Activated CD4-positive, alpha-beta T cell treated with anti-CD3 and anti-CD28 coated beads, Interleukin-2, amount 50 U/mL, for 24 hours (primary cell): ENCODE measurements at places on chromosomes 7 and 10.

GRCh38 chr7:24820730-24821044 is 63.4 kb upstream of the GSDME start:
- DNase-seq, result no peak

DNA sequence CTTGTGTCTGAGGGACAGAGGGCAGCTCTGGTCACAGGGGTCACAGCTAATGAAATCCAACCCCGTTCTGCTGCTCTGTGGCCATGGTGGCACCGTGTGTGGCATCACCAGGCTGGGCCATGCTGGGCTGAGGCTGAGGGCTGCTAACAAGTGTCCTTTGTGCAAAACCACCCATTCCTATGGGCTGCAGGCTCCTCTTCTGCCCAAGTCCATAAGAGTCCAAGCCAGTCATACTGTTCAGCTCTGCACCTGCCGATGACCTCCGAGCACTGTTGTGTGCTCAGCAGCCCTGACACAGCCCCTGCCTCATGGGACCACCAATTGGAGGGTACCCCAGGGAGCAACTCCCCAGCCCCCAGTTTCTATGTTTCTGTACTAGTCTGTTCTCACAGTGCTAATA is 133.1 kb downstream of the WDR11 start:
- no peak for DNase-seq

GRCh38 chr10:11113156-11113555 is 95.5 kb downstream of the CELF2 start:
- peak; percentile 18 for DNase-seq

- DNase-seq, result no peak
Observed at GRCh38 chr7:154853063-154853726, 149.7 kb downstream of the PAXIP1 start.

GRCh38 chr10:71323407-71323806 is 4.3 kb downstream of the SLC29A3 start:
- no peak for DNase-seq

- no peak for DNase-seq
Observed at GRCh38 chr7:39488467-39489393, 77.5 kb upstream of the YAE1 start.

DNA sequence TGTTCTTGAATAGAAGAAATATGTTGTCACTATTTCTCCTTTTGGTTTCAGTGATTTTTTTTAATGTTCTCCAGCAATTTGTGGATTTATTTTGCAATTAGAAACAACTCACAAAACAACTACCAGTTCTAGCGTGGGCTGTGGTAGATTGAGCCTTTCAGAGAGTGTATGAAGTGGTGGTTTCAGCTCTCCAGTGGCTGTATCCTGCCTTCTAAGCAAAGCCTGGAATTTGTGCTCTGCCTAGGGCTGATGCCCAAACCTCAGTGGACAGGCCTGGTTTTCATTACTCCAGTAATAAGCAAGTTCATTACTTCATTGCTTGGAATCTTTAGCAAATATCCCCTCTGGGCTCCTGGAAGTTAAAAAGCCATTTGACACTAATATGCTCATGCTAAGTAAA is 35.9 kb downstream of the APBB1IP start:
- DNase-seq, result no peak

DNA sequence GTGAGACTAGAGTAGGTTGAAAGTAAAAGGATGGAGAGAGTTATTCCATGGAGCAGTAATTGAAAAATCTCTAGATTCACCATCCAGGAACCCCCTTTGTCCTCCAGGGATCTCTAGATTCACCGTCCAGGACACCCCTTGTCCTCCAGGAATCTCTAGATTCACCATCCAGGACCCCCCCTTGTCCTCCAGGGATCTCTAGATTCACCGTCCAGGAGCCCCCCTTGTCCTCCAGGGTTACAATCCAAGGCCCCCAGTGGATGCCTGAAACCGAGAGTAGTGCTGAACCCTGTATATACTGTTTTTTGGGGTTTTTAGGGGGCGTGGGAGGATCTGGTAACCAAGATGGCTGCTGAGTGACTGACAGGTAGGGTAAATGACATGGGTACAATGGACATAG is 38.3 kb upstream of the PPP2R2D start:
- no peak for DNase-seq

DNA sequence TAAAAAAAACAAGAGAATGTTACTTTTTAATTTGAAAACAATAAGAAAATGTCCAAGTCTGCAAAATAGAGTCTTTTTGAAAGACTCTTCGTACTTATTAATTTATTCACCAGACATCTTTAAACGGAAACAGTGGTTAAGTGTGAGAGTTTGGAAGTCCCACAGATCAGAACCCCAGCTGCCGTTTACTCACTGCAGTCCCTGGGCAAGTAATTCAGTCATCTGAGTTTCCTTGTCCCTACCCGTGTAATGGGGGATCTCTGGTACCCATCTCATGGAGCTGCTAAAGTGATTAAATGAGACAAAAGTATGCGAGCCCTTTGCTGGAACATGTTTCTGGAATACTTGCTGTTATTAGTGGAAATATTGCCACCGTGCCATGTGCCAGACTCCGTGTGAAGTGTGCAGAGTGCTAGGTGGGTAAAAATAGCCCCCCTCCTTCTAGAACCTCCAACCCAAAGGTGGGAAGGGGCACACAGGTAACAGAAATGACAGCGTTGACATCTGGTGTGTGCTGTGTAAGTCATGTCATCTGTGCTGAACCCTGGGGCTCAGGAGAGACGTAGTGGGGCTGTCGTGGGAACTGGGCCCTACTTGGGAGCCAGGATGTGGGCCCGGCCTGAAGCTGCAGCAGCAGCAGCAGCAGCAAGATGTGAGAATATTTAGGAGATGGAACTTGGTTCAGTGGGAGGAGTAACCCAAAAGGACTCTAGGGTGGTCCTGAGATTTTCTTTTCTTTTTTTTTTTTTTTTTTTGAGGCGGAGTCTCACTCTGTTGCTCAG is 140.5 kb downstream of the CUX1 start:
- no peak for DNase-seq

DNA sequence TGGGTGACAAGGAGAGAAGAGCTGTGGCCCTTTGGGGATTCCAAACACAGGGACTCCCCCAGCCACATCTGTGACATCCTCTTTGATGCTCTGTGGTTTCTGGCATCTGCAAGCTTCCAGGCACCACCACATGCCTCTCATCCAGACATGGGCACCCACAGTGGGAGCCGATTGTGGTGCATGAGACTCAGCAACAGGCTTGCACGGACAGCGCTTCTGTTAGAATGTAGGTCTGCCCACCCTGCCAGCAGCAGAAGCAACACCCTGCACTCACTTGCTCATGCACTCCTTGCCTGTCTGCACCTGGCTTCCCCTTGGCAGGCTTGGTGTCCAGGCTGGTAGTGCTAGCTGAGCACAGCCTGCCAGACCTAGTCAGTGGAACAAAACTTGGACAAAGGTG is 735.0 kb upstream of the ZWINT start:
- no peak for DNase-seq

DNA sequence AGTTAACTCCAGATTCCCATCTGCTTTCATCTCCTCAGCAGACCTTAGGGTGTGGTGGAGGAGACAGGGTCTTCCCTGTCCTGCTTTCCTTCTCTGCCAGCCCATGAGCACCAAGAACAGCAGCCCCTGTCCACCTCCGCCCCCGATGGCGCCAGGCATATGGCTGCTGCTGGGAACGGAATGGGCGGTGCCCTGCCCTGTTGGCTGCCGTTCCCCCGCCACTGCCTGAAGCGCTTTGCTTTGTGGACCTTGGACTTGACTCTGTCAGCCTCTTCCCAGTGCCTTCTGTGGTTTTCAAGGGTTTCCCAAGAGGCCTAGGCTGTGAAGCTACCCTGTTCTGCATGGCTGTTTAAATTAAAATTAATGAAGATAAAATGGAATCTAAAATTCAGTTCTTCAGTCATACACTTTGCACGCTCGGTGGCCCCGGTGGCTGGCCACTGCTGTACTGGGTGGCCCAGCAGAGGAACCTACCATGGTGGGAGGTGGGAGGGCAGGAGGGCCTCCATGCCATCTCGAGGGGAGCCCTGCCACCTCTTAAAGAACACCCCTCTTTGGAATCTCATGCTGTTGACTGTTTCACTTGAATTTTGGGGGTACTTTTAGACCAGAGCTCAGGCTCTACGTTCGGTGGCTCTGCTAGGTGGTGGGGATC is 78.7 kb downstream of the NKX6-2 start:
- no peak for DNase-seq

- no peak for DNase-seq
Observed at GRCh38 chr10:93199191-93199751, 125.6 kb downstream of the CYP26A1 start.

GRCh38 chr10:76136961-76137360 is 705.5 kb downstream of the LRMDA start:
- DNase-seq, result no peak

DNA sequence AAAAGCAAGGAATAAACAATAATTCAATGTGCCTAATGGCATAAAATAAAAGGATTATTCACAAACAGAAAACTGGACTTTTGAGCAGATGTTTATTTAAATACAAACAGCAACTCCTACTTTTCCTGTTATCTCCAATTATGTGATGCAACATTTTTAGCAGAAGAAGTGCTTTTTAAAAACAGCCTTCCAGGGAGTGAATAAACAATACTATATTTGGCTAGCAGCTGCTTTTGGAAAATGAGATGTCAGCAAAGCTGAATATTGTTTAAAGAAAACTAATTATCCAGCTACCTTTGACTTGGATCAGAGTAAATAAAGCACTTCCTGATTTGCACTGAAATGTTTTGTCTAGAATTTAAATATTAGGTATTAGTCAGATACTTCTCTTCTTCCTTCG is 23.2 kb downstream of the CDK1 start:
- no peak for DNase-seq

- no peak for DNase-seq
Observed at GRCh38 chr7:121202125-121202524, 126.7 kb upstream of the WNT16 start.

DNA sequence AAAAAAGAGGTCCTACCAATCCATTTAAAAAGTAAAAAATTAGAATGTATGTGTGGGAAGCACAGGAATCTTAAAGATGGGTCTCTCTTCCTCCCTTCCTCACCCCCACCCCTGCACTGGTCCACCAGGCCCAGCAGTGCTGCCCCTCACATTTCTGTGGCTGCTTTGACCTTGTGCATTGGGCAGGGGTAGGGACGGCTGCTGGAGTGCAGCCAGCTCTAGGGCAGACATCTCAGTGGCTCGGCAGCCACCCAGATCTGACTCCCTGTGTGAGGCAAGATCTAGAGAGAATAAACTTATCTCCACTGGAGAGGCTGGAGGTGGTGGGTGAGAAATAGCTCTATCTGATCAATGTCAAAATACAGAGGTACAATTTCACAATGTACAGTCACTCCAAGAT is 6.7 kb downstream of the FAM180A start:
- DNase-seq, result no peak

DNA sequence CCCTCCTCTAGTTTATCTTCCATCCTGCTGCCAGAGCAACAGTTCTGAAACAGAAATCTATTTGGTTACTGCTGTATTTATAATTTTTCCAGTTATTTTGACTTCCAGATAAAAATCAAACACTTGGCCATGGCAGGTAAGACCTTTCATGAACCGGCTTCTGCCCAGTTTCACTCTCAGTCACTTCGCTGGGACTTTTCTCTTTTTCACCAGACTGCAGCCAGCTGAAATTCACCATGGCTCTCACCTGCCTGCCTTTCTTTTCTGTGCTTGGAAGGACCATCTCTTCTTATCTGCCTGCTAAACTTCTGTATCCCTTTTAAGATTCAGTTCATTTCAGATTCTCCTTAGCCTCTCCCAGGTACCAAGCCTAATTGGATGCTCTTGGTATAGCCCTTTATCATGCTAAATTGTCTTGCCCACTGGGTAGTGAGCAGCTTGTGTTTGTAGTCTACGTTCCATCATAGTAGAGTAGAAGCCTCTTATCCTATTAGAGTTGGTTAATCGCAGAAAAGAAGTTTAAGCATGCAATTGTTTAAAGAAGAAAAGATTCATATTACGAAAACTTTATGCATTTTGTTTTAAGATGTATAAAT is 71.7 kb downstream of the TAF3 start:
- DNase-seq, result no peak

- DNase-seq, result no peak
Observed at GRCh38 chr7:84113906-84114850, 80.4 kb downstream of the SEMA3A start.

GRCh38 chr7:157682946-157683746 is 346.3 kb downstream of the DNAJB6 start:
- no peak for DNase-seq

DNA sequence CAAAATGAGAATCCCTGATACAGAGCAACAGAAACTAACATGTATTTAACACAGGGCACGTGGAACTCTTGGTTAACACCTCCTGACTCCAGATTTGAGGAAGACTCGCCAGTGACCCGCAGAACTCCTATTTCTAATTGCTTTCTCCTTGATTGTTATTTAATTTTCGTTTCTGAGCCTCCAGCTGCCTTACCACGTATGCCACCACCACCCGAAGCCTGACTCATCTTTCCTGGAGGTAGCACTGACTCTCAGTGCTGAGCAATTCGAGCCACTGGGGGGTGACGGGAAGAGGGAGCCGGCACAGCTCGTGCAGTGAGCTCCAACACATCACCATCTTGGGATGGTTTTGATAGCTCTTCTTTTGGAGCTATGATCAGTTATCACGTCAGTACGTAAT is 273.9 kb upstream of the MGMT start:
- DNase-seq, result no peak

DNA sequence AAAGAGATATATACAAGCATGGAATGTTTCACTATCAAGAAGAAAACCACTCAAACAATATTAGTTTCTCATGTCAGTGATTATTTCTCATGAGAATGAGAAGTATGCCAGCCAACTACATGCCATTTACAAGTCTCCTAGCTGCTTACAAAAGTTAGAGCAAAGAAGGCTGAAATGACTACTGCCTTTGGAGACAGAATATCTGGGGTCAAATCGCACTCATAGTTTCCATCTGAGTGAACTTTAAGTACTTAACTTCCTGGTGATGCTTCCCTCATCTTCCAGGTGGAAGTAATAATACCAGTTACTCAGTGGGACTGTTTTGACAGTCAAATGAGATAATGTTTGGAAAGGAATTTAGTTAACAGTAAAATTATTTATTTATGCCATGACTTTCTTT is 42.0 kb upstream of the RHOBTB1 start:
- no peak for DNase-seq

DNA sequence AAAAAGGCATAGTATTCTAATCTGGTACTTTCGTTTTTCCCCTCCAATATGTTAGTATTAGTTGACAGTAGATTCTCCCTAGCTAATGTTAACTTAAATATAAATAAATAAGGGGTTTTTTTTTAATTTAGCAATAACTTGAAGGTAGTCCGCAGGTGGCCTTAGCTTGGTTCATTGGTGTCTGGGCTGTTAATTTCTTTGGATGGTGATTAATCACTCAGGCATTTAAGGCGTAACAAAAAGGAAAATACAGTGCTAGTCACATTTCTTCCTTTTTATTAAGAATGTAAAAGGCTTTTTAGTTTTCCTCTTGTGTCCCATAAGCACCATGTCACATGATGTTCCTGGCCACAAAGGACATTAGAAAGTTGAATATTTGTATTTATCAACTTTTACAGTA is 161.0 kb upstream of the POT1 start:
- DNase-seq, result no peak

GRCh38 chr7:157941210-157941609 is 604.4 kb downstream of the DNAJB6 start:
- DNase-seq, result no peak

DNA sequence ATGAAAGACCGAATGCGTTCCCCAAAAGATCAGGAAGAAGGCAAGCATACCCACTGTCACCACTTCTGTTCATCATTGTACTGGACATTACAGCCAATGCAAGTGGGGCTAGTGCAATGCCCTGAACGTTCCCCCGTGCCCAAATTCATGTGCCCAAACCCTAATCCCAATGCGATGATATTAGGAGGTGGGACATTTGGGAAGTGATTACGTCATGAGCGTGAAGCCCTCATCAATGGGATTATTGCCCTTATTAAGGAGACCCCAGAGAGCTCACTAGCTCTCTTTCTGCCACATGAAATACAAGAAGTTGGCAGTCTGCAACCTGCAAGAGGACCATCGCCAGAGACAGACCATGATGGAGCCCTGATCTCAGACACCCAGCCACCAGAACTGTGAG is 511.4 kb upstream of the TPK1 start:
- DNase-seq, result no peak
